Retina (tissue), 1 donor: ENCODE measurements at places on chromosomes 12 and 14.
A peak's percentile ranks its signal among the peaks of the same experiment; 100 is the strongest.

GRCh38 chr12:104534162-104534856, 77.6 kb downstream of the CHST11 start:
- DNase-seq, result no peak

- DNase-seq, result no peak
These were observed 6.7 kb upstream of the EML1 start for GRCh38 chr14:99786511-99786989.

DNA sequence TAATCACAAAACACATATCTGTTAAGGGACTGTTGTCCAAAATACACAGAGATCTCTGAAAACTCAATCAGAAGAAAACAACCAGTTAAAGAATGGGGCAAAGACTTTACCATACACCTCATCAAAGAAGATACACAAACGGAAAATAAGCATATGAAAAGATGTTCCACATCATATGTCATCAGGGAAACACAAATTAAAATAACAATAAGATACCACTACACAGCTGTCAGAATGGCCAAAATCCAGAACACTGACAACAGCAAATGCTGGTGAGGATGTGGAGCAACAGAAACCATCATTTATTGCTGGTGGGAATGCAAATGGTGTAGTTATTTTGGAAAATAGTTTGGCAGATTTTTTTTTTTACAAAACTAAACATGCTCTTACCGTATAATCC, 220.5 kb upstream of the FOXN3 start:
- DNase-seq, result no peak

DNA sequence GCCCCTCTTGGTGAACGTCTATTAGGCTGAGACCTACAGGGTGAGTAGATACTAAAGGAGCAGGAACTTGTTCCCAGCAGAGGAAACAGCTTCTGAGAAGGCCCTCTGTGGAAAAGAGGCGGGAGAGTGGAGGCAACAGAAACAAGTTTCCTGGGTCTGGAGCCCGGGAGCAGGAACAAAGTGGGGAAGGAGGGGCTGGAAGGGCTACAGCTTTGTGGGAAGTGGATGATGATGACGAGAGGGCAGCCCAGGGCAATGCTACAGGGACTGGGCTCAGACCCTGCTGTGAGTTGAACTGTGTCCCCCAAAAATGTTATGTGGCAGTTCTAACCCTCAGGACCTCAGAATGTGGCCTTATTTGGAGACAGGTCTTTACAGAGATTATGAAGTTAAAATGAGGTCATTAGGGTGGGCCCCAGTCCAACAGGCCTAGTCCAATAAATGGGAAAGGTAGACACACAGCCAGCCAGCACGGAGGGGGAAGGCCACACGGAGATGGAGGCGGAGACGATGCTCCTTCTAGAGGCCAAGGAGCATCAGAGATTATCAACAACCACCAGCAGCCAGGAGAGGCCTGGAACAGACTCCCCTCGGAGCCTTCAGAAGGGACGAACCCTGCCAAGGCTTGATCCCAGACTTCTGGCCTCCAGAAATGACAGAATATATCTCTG, 14.3 kb downstream of the CAMKK2 start:
- DNase-seq, result no peak

DNA sequence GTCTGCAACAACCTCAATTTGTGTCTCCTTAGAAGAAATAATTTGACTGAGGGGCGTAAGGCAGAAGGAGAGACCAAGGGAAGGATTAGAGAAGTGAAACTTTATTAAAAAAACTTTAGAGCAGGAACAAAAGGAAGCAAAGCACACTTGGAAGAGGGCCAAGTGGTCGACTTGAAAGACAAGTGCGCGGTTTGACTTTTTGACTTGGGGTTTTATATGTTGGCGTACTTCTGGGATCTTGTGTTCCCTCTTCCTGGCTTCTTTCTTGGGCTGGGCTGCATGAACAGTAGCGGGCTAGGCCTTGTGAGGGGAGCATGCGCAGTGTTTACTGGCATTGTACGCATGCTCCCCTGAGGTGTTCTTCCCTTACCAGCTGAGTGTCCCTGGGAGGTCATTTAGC, 369.3 kb upstream of the DCN start:
- no peak for DNase-seq

DNA sequence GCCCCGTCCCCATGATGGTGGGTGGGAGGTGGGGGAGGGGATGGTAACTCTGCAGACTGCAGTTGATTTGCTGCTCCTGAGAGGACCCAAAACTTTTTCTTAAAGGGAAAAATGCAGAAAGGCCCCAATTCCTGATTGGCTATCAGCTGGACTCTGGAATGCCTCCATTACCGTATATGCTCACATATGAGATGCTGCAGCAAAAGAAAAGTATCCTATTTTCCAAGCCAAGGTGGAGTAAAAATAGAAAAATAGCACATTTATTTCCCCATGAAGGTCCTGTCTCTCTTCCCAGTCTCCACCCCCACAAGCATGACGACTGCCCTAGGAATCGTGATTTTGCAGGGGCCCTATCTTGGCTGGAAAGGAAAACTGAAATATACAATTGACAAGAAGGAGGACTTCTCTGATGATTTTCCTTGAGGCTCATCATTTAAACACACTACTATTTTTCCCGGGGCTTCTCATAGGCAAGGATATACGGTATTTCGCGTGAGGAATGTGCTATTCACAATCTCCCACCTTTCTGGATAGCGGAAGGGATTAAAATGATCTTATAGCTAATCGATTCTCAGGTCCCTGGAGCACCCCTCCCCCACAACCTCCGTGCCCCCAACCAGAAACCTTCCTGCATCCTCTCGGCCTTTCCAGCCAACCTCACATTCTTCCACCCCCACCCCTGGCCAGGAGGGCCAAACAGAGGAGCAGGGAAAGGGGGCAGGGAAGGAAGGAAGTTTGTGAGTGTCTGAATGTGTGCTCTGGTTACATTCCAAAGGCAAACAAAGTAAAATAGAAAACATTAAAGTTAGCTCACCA, 138.9 kb upstream of the CCND2 start:
- DNase-seq, result peak; percentile 45
